ENCODE measurements at places on chromosomes 7 and 10.

- no peak for DNase-seq
These were observed 64.1 kb downstream of the PIK3AP1 start for GRCh38 chr10:96656198-96656577.

DNA sequence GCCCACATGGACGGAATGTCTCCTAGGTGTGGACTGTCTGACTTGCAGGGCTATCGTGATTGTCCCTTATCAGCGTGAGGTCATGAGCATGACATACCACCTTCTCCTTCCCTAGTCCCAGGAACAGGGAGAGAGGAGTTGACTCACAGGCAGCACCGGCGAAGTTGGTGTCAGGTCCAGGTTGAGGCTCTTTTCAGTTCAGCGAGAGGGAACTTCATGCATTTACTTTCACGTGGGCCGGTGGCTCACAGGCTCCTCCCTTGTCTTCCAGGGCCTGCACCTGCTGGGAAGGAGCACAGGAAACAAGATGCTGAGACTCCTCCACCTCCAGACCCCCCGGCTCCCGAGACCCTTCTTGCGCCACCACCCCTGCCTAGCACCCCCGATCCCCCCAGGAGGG, 46.1 kb downstream of the PROSER2 start:
- DNase-seq: no peak

- no peak for DNase-seq
These were observed 164.3 kb downstream of the BAMBI start for GRCh38 chr10:28841625-28842024.

DNA sequence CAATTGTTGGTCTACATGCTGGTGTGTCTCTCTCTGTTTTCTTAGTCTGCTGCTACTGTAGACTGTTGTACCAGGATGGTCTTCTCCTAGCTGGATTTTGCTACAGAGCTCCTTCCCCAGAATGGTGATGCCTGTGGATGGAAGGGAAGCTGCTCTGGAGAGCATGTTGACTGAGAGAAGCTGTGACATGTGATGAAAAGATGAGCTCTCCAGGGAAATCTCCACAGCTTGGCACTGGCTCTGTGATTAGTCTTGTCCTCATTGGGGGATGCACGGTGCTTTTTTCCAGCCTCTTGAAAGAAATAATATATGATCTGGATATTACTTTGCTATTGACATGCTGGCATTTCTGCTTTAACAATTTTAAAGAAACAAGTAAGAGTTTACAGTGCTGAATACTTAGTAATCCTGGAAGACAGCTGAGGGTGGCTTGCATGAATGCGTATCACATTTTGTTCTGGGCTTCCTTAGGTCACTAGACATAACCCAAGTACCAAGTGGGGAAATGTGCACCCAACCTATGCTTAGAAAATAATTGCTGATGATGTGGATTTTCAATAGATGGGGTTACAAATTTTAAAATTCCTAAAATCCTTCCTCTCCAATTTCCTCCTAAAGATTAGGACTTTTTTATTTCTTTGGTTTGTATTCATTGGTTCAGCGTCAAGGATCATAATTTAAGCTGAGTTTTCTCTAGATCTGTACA, 849.7 kb downstream of the KCNMA1 start:
- DNase-seq: no peak

DNA sequence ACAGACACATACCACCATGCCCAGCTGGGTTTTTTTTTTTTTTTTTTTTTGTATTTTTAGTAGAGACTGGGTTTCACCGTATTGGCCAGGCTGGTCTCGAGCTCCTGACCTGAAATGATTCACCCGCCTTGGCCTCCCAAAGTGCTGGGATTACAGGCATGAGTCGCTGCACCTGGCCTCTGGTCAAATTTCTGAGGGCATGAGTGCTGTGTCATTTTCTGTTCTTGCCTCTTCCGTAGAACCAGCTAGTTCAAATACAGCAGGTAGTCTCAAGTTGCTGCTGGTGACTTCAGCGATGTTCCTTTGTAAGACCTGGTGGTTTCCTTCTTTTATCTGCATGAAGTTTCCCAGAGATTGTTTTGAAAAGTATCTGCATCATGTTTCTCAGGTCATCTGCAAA, 134.8 kb upstream of the SHH start:
- no peak for DNase-seq

DNA sequence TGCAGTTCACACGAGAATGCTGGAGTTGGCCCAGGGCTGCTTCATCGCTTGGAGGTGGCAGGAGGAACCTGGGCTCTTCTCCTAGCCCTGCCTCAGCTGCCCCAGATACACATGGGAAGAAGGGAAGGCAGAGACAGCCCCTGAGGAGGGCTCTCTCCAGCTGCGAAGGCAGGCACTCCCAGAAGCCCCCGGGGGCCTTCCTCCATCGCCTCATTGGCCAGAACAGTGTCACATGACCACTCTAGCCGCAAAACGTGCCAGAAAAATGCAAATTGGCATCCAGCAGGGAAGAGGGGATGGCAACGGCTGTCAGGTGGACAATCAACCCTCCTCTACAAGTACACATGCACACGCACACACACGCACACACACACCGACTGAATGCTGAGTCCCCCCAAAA, 217.8 kb upstream of the FRMD4A start:
- no peak for DNase-seq

DNA sequence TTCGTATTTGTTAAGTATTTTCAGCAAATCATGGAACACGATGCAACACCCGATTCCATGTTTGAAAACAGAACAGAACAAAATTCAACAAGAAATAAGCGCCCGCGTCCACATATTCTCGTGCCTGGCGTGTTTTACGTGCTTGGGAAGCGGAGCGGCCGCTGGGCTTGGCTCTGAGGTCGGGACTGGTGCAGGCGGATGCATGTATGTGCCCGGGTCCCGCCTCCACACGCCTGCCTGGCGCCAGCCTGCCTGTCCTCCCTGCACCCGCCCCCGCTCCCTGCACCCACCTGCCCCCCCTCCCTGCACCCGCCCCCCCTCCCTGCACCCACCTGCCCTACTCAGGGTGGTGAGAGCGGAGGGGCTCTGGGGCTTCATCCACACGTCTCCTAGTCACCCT, 454.5 kb downstream of the DNAJB6 start:
- DNase-seq: no peak

- DNase-seq: no peak
These were observed 47.7 kb downstream of the LRGUK start for GRCh38 chr7:134174795-134175261.

- DNase-seq: no peak
These were observed 29.4 kb downstream of the RABGEF1 start for GRCh38 chr7:66769833-66770512.

DNA sequence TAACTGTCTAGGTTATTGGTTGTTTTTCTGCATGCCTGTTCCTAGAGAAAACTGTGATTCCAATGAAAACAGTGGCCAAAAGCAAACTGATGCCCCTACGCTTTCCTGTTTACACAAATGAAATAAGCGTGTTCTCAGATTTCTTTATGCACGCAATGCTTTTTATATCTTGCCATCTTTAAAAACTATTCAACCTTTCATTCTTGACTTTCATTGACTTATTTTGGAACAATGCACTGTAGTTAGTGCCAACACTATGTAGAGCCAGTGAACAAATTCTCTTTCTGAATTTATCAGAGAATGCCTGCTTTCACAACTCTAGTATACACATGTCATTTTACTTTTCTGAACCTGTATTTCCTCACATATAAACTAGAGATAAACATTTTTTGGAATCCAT, 86.6 kb downstream of the CABCOCO1 start:
- DNase-seq: no peak

DNA sequence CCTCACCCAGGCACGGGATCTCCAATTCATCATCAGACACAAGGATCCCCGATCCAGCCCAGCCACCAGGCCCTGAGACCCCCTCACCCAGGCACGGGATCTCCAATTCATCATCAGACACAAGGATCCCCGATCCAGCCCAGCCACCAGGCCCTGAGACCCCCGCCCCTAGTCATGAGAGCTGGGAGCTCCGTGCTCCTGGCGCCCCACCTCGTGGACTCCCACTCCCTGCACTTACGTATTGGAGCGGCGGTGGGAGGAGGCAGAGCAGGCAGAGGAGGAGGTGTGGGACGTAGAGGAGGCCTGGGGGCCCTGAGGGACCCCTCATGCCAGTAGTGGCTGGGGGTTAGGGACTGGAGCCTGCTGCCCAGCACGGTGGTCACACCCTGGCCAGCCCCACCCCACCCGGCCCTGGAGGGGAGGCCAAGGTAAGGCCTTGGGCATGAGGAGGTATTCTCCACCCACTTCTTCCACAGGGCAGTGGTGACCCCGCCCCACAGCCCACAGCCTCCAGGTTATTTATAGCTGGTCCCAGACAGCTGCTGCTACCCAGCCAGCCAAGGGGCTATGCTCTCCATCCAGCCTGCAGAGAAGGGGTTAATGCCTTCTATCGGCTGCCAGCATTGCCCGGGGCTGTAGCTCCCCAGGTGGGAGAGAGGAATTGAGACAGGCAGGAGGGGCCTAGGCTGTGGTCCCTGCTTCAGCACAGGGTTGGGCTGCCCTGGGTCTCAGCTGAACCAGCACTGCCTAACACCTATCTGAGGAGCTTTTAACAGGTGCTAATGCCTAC, 17.6 kb upstream of the CRHR2 start:
- no peak for DNase-seq

DNA sequence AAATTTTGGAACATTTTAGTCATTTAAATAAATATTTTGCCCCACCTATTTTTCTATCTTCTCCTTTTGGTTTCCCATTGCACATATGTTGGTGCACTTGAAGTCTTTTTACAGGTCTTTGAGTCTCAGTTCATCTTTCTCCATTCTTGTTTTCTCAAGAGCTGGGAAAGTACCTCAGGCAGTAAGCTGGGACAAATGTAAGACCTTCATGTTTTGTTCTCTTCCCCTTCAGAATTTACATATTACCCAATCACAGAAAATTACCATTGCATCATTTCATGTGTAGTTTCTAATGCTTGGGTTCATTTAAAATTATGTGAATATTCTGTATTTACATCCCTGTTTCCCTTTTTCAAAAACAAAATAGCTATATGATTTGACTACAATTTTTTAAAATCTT, 1150.0 kb upstream of the POT1 start:
- no peak for DNase-seq

DNA sequence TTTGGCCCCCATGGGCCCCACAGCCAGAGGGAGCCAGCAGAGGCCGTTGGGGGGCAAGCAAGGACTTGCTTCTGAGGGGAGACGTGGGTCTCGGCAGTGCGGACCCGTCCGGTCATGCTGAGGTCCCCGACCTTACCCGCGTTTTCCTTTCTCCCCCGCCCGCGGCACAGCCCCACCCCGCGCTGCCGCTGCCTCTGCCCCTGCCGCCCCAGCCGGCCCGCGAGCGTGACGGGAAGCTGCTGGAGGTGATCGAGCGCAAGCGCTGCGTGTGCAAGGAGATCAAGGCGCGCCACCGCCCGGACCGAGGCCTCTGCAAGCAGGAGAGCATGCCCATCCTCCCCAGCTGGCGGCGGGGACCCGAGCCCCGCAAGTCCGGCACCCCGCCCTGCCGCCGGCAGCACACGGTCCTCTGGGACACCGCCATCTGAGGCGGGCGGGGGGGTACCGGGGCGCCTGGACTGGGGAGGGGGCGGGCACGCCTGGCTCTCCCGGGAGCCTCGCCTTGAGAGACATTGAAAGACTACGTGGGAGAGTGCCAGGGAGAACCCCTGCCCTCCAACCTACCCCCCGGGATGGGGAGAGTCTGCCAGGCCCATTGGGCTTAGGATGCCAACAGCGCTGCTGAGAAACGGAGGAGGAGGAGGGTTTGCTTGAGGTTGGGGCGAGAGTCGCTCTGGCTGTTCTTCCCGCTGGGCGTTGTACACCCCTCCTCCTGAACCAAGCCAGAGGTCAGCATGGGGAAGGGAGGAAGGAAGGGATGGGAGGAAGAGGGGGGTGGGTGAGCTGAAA, 9.9 kb downstream of the NYAP1 start:
- DNase-seq: peak; percentile 38

DNA sequence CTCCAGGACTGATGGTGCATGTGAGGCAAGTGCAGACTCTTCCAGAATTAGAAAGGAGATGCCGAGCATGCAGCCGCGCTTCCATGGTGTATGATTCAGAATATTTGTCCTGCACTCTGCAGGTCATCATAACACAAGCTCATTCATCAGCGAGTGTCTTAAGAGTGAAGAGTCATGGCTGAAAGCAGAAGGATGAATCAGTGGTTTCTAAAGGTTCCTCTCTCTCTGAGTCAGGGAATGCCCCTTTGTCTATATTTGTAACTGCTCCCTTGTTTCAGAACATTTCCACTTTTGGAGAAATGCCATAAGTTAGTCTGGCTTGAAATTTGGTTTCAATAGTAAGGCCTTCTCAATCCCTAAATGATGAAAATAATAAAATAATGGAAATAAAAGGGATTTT, 52.3 kb downstream of the HECW1 start:
- no peak for DNase-seq

- DNase-seq: no peak
These were observed 25.8 kb downstream of the PTTG1IP2 start for GRCh38 chr7:90495241-90495640.

GRCh38 chr10:116783011-116783655, 40.8 kb upstream of the HSPA12A start:
- no peak for DNase-seq

- no peak for DNase-seq
These were observed 30.3 kb downstream of the C7orf33 start for GRCh38 chr7:148620749-148621359.

- DNase-seq: no peak
These were observed 129.5 kb downstream of the TMEM26 start for GRCh38 chr10:61323726-61324125.

DNA sequence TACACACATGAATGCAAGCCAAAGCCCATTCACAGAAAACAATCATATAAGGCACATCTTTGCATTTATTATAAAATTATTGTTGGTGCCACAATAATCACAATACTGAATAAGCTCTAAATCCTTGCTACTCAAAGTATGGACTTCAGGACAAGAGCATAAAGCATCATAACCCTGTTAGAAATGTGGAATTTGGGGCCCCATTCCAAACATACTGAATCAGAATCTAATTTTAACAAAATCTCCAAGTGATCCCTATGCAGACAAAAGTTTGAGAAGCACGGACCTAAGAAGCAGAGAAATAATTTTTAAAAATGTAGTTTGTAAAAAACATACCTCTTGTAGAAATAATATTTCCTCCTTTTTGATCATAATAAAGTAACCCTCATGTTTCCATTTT, 199.2 kb downstream of the IMMP2L start:
- no peak for DNase-seq

DNA sequence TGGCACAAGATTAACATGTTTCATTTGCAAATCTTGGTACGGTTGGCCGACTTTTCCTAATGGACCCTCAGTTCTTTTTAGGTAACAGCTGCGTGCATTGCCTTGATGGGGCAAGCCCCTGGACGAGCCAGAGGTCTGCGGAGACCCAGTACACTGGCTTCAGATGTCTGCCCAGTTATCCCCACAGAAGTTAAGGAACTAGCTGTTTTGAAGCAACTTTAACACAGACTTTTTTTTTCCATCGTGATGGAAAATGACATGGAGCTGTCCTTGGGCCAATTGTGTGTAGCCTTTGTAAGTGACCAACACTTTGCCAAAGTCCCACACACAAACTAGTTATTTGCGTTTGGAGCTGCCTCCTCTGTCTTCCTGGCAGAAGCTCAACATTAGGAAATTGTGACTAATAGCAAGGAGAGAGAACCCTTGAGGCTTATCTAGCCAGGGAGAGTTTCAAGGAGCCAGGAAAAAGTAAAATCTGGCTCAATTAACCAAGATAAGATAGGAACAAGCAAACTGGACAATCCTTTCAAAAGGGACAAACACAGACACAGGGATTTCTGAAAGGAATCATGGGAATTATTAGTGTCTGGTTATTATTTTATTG, 99.6 kb upstream of the BMPER start:
- no peak for DNase-seq

- no peak for DNase-seq
These were observed 291.8 kb downstream of the CRPPA start for GRCh38 chr7:16129431-16130110.

Measured in activated T-helper 9 cell treated with anti-CD3 and anti-CD28 coated beads, Interleukin-2, amount 50 U/mL, for 16 hours (primary cell).